ENCODE measurements at places on chromosomes 6 and 20.

DNA sequence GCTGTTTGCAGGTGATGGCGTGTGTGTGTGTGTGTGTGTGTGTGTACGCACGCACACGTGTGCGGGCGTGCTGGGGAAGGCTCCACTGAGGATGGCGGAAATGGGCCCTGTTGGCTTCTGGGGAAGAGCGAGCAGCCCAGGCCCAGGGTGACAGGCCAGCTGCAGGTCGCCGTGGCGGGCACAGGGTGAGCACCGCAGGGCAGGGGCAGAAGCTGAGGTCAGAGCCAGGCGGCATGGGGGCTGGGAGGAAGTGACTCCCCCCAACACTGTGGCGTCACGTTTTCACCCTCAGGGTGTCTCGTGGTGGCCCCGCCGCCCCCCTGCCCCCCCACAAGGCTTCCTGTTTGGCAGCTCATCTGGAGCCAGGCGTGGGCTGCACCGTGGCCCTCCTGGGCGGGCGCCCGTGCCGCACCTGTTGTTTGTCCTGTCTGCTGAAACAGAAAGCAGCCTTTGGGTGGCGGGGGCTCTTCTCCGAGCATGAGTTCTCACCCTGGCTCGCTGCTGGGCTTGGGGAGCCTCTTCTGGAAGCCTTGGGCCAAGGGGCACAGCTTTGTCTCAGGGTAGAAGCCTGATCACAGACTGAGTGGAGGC lies 7.1 kb downstream of the RBM38 start:
- peak; percentile 80 for DNase-seq

DNA sequence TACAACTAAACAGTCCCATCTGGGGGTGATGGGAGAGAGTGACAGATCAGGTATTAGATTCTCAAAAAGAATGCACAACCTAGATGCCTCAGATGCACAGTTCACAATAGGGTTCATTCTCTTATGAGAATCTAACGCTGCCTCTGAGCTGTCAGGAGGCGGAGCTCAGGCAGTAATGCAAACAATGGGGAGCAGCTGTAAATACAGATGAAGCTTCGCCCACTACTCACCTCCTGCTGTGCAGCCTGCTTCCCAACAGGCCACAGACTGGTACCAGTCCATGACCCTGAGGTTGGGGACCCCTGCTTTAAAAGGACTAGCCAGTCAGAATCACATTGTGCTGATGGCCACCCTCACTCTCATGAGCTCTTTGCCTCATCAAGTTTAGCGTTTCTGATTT lies 247.0 kb upstream of the KCNQ5 start:
- DNase-seq = no peak

GRCh38 chr6:116115781-116116180 lies 10.2 kb downstream of the COL10A1 start:
- DNase-seq = no peak

DNA sequence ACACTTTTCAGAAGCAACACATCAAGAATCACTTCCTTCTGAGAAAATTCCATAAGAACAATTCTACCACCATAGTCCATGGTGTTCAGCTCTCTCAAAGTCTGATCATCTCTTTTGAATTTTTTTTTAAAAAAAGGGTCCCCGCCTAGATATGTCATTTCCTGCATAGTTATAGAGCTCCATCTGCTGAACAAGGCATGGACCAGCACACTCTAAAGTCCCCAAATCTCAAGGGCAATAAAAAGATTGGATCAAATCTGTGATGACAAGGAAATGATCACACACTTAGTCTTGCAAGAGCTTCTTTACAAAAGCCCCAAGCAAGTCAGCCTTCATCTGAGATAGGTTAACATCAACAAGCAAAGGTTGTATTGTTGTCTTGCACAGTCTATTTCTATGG lies 100.7 kb upstream of the STMND1 start:
- no peak for DNase-seq

DNA sequence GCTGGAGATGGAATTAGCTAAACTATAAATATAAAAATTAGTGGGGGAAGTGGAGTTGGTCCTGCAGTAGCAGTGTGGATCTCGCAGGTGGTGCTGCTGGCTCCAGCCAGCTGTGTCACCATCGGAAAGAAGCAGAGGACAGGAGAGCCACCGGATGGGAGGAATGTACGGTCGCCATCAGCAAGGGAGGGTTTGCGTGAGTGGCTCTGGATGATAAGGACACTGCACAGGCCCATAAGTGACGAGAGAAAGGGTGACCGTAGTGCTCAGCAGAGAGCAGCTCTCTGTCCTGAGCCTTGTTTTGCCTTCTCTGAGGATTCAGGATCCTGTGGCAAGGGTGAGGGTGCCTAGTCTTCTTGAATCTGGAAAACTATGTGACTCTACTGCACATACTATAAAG lies 378.7 kb downstream of the ZFAND3 start:
- no peak for DNase-seq

GRCh38 chr6:50128420-50129005 lies 78.8 kb upstream of the DEFB112 start:
- DNase-seq = no peak

DNA sequence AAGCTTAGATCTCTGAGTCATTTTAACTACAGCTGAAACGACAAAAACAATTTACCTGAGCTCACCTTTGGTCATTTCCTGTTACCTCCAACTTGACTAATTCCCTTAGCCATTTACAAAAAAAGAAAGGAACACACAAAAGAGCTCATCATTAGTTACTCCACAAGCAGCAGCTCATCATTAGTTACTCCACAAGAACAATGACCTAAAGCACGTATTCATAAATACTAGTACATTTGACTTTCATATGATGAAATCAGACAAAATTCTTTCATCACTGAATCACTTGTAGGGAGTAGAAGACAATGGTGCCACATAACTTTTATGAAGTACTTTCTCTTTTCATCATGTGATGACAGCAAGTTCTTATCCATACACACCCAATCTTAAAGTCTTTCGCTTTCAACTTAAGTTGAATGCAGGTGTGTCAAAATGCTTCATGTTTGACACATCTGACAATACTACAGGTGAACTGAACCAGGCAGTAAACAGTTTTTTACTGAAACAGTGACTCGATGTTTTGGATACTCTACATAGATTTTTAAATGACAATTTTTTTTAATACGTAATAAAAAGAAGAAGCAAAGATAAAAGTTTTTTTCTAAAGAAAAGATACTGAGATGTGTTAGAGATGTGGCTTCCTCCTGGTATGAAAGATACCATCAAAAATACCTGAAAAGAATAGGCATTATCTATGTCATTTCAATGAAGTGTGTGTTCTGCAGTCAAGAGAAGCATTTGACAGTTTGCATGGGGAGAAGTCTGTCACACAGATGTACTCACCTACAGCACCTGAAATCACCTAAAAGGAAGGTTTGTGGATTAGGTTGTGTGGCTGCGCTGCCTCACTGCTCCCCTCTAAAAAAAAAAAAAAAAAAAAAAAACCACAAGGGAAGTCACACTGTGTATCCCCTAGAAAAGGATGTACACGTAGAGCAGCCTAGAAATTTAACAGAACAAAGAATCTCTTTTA lies 109.1 kb downstream of the PRDM1 start:
- no peak for DNase-seq

DNA sequence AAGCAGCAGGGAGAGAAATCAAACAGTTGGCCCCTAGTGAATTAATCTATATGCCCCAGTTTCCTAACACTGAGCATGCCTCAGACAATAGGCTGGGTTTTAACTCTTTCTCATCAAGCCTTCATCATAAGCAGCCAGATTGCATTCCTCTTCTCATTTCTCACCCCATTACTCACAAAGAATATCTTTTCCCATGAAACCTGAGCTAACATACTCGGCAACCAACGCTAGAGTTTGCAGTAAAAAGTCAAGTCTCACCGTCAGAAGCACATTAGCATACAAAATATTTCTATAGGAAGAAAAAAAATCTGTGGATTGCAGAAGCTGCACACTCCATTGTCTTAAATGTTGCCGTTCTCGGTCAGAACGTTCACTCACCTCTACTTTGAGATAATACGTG lies 429.9 kb upstream of the ARID1B start:
- no peak for DNase-seq

DNA sequence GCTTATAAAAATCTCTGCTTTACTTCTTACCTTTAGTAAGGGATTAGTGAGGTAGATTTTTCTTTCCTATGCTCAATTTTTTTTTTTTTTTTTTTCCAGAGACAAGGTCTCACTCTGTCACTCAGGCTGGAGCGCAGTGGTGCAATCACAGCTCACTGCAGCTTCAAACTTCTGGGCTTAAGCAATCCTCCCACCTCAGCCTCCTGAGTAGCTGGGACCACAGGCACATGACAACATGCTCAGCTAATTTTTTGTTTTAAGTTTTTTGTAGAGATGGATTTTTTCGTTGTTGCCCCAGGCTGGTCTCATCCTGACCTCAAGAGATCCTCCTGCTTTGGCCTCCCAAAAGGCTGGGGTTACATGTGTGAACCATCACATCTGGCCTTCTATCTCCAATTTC lies 58.9 kb upstream of the RREB1 start:
- no peak for DNase-seq

DNA sequence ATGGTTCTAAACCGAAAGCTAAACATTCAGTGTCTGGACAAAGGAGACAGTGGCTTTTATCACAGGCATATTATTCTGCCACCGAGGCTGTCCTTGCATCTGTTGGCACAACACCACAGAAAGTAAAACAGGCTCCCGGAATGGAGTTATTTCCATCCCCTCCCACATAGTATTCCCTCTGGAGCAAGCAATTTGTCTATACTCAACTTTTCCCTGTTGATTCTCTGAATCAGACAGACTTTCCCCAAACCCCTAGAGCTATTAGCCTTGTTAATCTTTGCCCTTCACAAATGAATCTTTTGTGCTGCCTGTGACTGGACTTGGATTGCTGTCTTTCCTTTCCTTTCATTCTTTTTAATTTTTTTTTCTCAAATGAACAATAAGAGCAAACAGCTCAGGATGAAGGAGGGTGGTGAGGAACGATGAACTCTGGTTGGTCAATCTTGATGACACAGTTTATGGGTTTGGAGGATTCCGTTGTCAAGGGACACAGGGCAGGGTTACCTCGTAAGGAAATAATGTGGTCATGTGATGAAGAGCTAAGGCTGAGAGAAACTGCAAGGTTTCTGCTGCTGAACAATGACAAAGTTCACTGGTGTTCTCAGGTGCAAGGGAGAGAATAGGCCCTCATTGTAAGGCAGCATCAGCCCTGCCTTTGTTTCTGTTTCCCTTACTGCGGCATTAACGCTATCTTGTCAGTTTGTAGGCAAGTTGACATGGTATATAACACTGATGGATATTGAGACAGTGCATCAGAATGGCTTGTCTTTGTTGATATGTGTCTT lies 275.0 kb upstream of the BMP2 start:
- DNase-seq = no peak

All from stimulated activated CD8-positive, alpha-beta memory T cell treated with anti-CD3 and anti-CD28 coated beads, Interleukin-4, amount 100 ng/mL, for 1 hour (primary cell).